HEK293T (cell line): ENCODE measurements at places on chromosomes 1 and 21.
A peak's percentile ranks its signal among the peaks of the same experiment; 100 is the strongest.

GRCh38 chr21:25176637-25177412 is 430.5 kb downstream of the MRPL39 start:
- DNase-seq: no peak

GRCh38 chr1:62425041-62425440 is 11.8 kb upstream of the USP1 start:
- no peak for DNase-seq

- DNase-seq: no peak
Measured at GRCh38 chr1:191690931-191691330, 467.3 kb upstream of the RGS18 start.

DNA sequence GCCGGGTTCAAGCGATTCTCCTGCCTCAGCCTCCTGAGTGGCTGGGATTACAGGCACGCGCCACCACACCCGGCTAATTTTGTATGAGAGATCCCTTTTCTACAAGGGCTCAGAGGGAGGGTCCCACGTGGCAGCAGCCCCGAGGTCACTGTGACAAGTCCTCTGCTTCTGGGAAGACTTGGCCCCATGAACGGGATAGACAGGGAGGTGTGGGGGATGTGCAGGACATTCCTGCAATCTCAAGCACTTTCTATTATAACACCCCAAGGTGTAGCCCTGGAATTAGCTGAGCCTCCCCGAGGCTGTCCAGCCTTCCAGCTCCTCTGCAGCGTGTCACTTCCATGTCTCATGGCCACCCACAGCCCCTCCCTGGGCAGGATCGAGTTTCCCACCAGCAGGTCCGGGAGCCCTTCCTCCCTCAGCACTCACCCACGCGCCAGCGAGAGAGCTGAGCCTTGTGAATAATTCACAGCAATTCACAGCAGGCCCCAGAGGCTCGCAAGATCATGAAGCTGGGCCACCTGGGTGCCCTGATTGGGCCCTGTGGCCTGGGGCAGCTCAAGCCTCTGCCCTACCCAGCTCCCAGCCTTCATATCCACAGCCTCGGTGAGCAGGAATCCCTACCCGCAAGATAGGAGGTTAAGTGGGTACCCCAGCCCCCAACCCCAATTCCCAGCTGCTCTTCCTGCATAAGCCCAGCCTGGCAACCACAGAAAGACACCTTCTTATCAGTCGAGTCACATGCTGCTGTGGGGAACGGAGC is 22.8 kb upstream of the RNU1-4 start:
- peak; percentile 9 for DNase-seq

DNA sequence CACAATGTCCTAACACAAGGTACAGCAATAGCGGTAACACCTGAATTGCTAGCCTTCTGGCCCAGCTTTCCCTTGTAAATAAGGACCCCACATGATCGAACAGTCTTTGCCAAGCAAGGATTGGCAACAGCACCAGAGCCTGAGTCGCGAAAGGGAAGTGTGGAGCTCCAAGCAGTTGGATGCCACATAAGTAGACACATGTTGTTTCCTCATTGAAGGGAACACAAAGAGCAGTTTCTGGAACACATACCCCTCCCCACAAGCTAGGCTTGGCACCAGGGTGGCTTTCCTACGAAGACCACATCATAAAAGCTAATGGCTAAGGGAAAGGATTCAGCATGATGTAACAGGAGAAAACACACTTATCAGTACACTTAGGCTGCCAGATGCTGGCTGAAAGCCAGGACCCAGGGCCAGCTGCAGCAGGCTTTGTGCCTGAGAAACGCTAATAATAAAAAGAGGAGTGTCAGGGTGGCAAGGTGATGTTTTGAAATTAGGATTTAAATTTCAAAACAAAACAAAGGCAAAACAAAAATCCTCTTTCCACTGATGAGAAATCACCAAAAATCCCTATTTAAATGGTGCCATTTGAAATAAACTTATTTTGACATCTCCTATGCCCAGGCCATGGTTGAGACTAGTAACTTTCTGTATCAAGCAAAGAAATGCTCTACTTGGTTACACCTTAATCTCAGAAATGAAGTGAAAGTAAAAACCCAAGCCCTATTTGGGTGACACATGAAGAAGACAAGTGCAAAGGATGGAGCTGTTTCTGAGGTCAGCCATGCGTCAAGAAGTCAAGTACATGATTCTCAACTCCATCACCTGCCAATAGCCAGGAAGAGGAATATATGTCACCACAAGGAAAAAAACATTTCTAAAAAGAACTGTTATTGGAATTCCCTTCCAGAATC is 11.9 kb upstream of the CPLANE2 start:
- DNase-seq: peak; percentile 33

- DNase-seq: no peak
Measured at GRCh38 chr21:32332463-32332951, 33.9 kb downstream of the MRAP start.

GRCh38 chr1:183289051-183289496 is 103.0 kb downstream of the LAMC2 start:
- no peak for DNase-seq

DNA sequence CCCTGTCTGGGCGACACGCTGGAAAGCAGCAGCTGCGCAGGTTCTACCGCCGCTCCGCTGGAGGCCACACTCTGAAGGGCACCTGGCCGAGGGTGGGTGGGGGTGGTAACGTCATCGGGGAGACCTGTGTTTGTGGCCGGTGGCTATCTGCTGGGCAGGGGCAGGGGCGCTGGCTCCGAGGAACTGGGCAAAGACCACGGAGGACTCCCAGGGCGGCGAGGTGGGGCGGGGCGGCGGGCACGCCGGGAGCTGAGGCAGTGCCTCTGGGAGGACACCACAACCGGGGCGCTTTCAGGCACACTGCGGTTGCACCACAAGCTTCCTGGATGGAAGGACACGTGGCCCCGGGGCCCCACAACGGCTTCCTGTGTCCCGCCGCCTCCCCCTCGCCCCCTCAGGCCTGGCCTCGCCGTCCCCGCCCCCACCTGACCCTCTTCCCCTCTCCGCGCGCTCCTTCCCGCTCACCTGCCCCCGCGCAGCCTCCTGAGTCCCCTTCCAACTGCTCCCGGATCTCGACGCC is 3.3 kb upstream of the DENND2D start:
- no peak for DNase-seq

- no peak for DNase-seq
Measured at GRCh38 chr1:22074803-22075202, 22.3 kb downstream of the CDC42 start.
